ENCODE measurements at places on chromosomes 13 and 19.

- DNase-seq, result no peak
Measured at GRCh38 chr19:52602941-52603340, 32.9 kb downstream of the ZNF701 start.

DNA sequence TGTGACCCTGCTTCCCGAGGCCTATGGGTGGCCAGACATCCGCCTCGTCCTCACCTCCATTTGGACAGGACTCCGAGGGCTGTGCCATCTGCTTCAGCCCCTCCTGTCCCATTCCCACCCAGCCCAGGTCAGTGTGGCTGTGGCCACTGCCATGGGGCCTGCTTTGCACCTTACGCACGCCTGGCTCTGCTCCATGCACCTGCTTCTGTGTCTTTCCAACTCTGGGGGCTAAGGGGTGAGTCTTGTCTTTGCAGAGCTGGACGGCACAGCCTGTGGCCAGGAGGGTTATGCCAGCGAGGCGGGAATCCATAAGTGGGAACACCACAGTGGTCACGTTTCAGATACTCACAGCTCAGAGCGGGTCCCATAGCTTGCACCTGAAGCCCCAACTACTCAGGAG lies 5.2 kb upstream of the ZNF554 start:
- no peak for DNase-seq

- DNase-seq, result peak; percentile 15
Measured at GRCh38 chr19:49327878-49328544, 3.0 kb upstream of the SLC6A16 start.

GRCh38 chr13:51795419-51795818 lies 8.5 kb downstream of the DHRS12 start:
- no peak for DNase-seq

DNA sequence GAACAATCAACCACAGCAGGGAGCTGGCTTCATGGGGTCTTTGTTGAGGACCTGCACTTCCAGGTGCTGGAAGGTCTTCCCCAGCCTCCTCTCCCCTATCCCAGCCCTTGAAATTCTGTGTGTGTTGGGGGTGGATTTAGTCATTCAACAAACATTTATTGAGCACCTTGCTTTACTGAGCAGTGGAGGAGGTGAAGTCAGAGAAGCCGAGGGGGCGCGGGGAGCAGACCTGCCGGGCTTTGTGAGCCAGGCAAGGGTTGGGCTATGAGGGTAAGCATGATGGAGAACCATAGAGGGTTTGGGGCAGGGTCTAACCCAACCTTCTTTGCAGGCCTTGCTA lies 3.5 kb upstream of the C19orf85 start:
- DNase-seq, result no peak

DNA sequence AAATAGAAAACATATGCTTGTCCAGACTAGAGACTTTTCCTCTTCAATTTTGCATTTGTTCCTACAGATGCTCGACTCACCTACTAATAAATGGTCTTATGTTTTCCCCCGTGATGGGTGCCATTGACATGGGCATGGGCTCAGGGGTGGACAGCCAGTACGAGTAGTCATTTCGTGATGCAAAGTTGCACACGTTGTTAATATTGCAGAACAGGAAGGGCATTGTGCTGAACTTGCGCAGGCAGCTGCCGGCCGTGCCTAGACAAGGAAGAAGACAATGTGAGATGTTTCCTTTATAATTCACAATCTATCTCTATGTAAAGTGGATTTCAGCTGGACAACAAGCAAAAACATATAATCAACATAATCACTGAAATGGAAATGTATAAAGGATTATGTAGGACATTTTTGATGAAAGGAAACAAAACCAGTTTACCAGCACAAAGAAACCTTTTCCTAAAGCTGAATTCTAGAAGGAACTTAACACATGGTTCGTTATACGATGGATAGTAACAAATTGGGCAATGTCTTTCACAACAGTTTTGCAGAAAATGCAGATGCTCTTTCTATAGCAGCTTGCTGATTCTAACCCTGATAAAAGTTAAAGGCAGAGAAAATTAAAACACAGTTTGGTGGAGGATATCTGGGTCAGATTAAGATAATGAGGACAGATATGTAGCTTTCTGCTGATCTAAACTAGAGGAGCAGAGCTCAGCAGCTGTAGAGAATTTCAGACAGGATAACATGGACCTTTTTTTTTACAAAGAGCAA lies 145.7 kb downstream of the COL4A1 start:
- DNase-seq, result peak; percentile 7

GRCh38 chr13:25679936-25680335 lies 308.2 kb downstream of the ATP8A2 start:
- DNase-seq, result no peak

- DNase-seq, result no peak
Measured at GRCh38 chr19:41330946-41331678, 21.1 kb downstream of the CCDC97 start.

DNA sequence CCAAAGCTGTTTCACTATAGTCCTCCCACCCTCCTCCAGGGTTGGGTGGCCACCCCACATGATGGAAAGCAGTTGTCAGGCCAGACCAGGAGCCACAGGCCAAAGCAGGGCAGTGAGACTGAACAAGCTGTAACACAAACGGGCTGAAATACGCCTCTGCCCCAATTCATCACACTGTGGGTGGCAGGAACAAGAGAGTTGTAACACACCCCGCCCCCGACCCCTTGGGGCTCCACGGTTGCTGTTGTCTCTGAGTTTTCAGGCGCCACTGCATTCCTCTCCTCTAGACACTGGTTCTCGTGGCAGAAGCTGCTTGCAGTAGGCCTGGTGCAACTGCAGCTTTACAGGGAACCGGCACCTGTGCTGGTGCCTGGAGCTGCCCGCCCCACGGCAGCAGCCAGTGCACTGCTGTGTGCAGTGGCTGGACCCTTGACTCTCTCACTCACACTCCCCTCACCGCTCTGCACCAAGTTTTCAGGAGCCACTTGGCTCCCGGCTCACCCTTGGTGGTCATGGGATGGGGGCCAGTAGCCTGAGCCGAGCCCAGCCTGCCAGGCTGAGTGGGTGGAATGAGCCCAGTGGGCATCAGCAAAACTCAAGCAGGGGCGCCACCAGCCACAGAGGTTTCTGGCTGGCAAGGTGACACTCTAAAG lies 1314.5 kb upstream of the MIR17HG start:
- no peak for DNase-seq

GRCh38 chr13:46134961-46135522 lies 30.2 kb upstream of the CPB2 start:
- DNase-seq, result no peak

- DNase-seq, result no peak
Measured at GRCh38 chr19:35897706-35898451, 2.5 kb downstream of the NFKBID start.

GRCh38 chr13:62598708-62599107 lies 1183.1 kb upstream of the PCDH20 start:
- DNase-seq, result no peak

DNA sequence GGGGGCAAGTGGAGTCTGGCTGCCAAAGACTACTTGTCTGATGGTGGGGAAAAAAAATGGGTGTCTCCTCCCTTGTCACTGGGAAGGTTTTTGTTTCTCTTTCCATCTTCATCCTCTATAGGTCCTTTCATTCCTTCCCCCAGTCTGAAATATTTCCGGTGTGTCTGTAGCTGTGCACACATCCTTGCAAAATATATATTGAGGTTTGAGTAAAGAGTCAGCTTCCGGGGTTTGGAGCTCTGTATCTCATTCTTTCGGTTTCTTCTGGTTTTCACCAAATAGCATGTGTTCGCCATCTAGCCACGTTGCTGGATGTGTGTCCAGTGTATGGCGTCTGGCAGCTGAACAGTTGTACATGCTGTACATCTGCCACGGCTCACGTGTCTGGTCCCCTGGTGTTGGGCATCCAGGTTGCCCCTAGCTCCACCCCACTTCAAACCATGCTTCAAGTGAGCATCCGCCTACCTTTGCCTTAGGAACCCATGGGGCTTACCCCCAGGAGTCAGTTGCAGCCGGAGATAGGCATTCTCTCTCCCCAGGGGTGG lies 142.2 kb downstream of the SIPA1L3 start:
- no peak for DNase-seq

GRCh38 chr19:39363901-39364457 lies 21.8 kb downstream of the SAMD4B start:
- peak; percentile 70 for DNase-seq

DNA sequence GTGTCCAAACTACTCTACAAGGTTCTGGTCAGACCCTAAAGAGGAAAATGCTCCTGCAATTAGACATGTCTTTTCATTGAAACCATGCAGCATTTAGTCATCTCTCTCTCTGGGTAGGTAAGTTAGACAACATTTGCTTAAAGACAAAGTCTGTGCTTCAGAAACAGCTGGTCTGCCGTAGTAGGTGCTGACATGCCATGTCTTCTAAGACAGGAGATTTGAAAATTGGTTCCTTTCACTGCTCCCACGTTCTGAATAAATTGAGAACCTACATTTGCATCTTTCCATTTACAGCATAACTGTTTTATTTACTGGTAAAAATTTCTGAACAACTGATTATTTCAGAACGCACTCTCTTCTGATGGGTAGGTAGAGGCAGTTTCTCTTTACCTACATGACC lies 494.0 kb downstream of the EFNB2 start:
- no peak for DNase-seq

DNA sequence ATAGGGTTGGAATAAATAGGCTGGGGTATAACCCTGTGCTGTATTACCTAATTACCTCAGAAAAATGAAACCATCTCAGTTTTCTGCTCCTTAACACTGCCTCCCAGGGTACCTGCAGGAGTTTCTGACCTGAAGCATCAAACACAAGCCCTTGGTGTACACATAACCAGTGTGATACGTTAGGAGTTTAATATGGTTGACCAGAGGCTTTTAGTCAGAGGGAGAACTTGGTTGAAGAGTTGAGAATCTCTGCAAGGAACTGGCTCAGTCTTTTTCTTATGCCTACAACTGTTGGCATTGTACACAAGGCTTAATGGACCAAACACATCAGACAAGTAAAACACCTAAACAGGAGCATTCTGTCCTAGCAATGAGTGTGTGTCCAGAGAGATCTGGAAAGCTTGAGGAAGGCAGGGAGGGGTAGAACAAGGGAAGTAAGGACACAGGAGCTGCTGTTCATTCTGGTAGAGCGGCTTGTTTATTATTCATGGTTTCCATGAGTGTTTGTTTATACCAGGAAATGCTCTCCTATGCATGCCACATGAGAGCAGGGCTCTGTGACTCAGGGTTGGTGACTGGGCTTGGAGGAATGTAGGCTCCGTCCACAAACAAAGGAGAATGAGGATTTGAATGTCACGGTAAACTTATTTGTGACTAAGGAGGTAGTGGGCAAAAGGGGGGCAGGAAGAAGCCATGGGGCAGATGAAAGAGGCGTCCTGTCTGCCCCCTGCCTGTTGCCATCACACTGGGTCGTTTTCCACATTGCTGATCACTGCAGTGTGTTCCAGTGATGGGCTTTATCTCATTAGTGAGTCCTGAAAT lies 11.9 kb upstream of the SPATA13 start:
- peak; percentile 96 for DNase-seq

DNA sequence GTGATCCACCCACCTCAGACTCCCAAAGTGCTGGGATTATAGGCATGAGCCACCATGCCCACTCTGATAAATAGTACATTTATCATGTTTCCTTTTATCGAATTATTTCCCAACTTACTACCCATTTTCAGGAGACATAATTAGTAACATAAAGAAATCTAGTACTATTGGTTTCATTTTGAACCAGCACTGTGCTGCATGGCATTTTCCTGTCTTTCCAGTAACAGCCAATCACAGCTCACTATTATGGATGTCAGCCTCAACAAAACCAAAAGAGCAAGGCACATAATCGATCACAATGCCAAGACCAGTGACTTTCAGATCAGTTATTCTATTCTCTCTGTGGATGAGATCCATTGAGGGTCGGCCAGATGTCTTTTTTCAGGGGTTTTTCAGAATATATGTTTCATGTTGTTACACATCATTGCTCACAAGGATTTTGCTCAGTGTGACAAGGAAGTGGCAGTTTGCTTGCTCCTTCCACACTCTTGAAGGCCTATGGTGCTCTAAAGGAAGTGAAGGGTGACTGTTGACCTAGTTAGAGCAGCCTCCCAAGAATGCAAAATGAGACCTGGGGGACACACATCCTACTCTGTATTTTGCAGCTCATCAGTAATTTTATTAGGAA lies 233.4 kb downstream of the KCNRG start:
- no peak for DNase-seq

- peak; percentile 64 for DNase-seq
Measured at GRCh38 chr19:10871711-10872545, 575 bp downstream of the CARM1 start.

- DNase-seq, result no peak
Measured at GRCh38 chr19:32318884-32319520, 26.4 kb upstream of the ZNF507 start.

DNA sequence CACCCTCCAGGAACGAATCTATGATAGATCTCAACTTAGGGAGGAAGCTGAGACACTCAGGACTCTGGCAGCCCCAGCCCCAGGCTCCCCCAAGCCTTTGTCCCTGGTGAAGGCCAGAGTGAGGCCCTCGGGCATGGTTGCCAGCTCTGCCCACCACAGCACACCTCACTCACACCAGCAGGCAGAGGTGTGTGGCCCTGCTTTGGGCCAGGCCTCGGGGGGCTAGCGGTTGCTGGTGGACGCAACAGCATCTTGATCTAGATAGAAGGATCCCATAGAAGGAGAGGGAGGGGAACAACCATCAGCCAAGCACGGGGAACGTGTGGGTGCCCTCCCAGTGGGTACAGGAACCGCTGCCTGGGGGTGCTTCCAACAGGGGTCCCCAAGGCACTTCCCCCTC lies 36.7 kb downstream of the DNMT1 start:
- DNase-seq, result no peak

DNA sequence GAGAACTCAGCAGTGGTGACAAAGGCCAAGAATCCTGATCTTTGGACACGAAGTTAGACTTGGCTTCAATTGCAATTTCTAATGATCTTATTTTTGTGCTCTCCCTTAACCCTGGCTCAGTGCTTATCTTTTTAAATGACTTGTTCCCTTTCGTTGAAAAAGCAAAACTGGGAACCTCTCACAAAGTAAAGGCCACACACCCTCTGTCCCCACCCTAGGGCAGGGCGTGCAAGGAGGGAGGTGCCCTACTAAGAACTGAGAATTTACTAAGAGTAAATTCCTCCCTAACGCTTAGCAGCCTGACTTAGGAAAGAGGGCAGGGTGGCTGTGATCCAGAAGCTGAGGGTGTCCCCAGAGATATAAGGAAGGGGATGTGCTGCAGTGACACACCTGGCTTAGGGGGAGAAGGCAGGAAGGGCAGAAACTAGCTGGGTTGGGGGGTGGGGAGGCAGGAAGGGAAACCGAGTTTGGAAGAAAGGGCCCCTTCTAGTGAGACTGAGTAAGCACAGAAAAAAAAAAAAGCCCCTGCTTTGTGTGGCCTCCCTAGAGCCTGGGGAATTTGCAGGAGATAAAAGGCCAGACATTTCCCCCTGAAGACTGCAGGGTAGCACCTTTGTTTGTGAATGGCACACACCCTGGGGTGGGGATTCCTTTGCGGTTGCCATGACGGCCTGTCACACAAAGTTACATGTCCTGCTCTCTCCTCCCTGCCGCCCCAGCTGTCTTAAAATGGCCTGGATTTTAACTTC lies 435.1 kb downstream of the EFNB2 start:
- DNase-seq, result no peak
